Mesenteric fat pad (tissue), 1 donor: ENCODE measurements at places on chromosomes 1 and 21.

DNA sequence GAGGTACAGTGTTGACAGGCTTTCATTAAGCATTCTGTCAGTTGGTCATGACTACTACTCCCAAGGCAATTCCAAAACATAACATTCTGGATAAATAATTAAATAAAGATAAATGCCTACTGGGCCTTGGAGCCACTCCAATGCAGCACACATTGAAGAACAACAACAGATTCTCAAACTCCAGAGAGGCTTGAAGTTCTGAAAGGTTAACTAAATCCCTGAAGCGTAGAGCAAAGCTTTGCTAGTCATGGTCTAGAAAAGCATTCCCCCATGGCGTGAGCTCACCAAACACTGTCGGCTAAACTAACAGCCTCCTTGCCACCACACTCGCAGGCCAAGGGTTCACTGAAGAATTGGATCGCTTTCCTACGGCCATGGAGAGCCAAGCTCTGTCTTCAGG is 268.0 kb downstream of the ATG4C start:
- no peak for DNase-seq

GRCh38 chr1:239647045-239647444 is 260.7 kb downstream of the CHRM3 start:
- DNase-seq = no peak

- no peak for DNase-seq
Measured at GRCh38 chr1:231411036-231411531, 11.0 kb downstream of the EGLN1 start.

DNA sequence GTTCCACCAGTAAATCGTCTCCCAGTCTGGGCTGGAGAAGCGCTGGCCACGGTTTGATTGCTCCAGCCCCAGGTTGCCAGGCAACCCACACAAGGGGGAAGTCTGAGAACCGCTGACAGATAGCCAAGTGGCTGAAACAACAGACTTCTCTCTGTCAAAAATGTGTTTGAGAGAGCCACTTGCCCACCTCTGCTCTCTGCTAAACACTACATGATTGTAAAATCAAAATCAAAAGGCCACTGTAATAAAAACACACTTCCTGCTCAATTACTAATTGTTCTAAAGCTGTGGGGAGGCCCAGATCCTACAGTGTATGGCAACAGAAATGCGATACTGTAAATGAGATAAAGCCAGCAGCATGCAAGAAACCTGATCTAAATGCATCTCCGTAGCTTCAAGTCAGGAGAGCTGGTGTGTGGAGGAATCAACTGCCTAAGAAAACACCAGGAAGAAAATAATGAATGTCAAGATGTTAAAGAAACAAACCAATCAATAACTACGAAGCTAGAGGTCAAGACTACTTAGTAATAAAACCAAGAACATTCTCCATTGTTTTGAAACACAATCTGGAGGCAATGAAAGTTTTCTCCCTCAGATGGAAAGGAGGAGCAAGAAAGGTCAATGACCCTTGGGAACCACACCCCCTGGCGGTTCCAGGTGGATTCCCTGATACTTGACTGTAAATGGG is 121.2 kb downstream of the SLC45A1 start:
- DNase-seq = no peak

DNA sequence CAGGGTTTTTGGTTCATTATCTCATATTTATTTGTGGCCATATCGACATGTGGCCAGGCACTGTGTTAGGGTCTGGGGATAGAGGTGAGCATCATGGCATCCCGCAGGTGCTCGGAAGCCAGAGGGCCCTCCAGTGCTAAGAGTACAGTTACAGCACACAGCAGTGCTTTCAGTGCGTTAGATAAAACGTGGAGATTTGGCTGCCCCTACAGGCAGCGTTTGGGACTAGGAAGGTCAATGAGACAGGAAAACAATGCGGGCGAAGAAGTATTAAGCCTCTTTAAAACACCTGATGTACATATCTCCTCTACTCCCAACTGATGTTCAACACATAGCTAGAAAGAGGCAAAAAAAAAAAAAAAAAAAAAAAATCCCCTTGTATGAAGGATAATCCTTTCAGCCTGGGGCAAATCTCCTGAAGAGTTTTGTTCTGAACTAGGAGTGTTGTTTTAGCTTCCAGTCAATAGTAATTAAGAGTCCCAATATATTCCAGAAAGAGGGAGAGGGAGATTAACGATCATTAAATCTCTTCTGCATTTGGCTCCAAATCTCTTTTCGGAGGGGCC is 80.1 kb downstream of the CAPZB start:
- DNase-seq = no peak

DNA sequence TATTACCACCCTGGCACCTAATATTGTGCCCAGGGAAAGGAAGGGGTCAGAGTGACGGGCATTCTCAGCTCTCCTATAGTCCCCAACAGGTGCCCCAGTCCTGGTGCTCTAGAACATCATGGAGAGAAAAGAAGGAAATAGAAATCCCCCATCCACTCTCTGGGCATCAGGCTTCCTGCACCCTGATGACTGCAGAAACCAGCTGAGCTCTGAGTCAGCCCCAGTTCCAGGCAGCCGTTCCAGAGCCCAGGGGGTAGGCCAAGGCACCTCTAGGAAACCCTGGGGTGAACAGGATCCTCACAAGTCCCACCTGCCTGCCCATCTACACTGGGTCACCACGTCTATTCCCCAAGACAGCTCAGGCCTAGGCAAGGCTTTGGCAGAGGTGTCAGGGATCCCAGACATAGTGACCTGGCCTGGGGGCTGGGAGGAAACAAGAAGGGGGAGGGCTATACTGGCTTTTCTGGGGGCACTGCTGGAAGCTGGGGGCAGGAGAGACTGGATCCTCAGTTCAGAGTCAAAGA is 709 bp downstream of the NECTIN4 start:
- DNase-seq = no peak

DNA sequence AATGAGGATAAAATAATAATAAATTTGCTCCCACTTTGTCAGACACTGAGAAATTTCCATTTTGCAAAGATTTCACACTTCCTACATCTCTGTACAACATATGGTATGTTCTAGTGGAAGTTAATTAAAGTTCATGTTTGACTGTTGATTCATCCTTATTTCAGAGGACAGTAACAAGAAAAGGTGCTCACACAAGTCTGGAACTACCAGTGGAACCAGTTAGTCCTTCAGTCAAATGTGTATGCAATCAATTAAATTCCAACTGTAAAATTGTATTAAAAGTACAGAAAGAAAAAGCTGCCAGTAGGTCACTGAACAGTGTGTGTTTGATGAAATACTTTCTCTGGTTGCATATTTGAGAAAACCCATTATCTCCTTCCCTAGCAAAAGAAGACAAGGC is 496.0 kb upstream of the PKN2 start:
- DNase-seq = no peak

GRCh38 chr1:192876633-192877032 is 67.8 kb downstream of the RGS2 start:
- DNase-seq = no peak

DNA sequence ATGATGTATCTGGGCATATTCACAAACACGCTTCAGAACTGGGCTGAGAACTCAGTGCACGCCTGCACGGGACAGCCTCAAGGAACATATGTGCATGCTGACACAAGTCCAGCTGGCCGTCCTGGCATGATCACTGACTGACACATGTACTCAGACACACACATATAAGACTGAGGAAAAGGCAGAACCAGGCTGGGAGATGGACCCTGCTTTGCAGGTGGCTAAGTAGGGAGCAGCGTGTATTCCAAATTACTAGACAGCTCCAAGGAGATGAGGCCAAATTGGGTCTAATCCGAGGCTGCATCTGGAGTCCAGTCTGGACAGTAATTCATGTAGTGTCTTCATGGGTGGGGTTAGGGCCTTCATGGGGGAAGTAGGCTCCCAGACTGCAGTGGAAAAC is 41.4 kb upstream of the GJB5 start:
- DNase-seq = no peak

DNA sequence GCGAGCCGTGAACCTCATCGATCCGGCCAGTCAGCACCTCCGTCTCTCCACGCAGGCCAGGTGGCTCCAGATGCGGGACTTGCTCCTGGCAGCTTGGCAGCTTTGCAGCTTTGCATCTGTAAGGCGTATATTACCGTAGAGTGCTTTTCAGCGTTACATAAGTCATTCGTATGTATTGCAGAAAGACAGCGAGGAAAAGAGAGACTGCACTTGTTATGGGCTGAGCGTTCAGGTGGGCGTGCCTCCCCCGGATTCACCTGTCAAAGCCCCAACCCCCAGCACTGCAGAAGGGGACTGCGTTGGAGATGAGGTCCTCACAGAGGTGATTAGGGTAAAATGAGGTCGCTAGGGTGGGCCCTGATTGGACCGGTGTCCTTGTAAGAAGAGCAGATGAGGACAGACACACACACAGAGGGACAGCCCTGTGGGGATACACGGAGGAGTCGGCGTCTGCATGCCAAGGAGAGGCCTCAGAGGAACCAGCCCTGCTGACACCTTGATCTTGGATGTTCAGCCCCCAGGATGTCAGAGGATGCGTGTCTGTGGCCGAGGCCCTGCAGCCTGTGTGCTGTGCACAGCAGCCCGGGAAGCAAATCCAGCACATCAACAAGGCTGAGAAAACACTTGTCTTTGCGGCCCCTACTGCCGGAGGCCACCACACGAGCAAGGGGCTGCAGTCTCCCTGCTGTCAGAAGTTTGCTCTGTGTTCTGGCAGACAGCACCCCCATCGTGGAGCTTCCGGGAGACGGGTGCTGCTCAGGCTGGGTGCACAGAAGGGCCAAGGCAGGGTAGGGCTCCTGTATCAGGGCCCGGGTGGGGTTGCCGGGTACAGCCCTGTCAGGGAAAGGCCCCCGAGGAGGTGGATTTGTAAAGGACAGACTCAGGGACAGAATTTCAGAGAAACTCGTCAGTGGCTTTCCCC is 10.9 kb upstream of the AGPAT3 start:
- DNase-seq = no peak

DNA sequence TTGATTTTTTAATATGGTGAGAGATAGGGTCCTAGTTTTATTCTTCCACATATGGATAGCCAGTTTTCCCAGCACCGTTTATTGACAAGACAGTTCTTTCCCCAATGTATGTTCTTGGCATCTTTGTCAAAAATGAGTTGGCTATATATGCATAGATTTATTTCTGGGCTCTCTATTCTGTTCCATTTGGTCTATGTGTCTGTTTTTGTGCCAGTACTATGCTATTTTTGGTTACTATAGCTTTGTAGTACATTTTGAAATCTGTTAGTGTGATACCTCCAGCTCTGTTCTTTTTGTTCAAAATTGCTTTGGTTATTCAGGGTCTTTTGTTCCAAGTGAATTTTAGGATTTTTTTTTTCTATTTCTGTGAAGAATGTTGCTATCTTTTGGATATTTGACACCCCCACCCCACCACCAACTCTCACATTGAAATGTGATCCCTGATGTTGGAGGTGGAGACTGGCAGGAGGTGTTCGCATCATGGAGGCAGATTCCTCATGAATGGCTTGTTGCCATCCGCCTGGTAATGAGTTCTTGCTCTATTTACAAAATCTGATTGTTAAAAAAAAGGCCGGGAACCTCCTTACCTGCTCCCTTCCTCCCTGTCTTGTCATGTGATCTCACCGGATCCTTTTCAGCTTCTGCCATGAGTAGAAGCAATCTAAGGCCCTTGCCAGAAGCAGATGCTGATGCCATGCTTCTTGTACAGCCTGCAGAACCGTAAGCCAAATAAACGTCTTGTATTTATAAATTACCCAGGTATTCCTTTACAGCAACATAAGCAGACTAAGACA is 54.8 kb upstream of the KRTAP19-8 start:
- no peak for DNase-seq

DNA sequence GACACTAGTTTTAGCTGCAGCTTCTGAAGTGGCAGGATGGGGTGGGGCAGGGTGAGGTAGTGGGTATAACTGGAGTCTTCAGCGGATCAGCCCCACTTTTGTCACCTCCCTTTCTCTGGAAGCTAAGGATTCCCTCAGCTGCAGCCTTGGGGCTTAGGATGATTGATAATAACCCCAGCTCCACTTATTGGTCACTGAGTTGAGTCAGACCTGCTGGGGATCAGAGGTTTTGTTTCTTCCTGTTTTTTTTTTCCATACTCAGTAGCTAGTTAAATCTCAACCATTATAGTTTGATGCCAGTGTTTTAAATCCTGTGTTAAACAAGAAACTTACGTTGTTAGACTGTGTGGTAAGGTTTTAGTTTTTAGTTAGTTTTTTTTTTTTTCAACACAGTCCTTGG is 57.2 kb downstream of the LAMC1 start:
- DNase-seq = no peak

GRCh38 chr1:35298464-35298863 is 30.0 kb downstream of the ZMYM4 start:
- DNase-seq = no peak

GRCh38 chr1:53025034-53025768 is 36.8 kb upstream of the PODN start:
- no peak for DNase-seq

GRCh38 chr21:36698385-36698980 is 432 bp upstream of the SIM2 start:
- DNase-seq = peak; percentile 81

DNA sequence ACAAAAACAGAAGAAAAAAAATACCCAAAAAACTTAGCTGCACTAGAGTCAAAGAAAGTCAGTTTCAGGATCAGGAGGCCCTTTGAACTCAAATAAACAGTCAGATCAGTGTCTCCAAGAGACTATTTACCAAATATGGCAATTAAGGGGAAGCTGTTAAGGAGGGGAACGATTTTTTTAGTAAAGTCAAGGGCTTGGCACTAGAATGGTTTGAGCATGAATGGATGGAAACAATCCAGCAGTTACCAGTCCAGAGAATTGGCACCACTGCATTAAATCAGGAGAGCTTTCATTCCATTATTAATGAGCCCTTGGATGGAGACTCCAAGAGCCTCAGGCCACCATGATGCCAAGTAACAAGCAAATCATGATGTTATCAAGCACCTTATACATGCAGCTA is 7.2 kb downstream of the TRAPPC3 start:
- DNase-seq = no peak

- no peak for DNase-seq
Measured at GRCh38 chr21:15446223-15446622, 283.6 kb upstream of the USP25 start.

GRCh38 chr1:181784039-181784683 is 277.4 kb downstream of the ZNF648 start:
- no peak for DNase-seq

DNA sequence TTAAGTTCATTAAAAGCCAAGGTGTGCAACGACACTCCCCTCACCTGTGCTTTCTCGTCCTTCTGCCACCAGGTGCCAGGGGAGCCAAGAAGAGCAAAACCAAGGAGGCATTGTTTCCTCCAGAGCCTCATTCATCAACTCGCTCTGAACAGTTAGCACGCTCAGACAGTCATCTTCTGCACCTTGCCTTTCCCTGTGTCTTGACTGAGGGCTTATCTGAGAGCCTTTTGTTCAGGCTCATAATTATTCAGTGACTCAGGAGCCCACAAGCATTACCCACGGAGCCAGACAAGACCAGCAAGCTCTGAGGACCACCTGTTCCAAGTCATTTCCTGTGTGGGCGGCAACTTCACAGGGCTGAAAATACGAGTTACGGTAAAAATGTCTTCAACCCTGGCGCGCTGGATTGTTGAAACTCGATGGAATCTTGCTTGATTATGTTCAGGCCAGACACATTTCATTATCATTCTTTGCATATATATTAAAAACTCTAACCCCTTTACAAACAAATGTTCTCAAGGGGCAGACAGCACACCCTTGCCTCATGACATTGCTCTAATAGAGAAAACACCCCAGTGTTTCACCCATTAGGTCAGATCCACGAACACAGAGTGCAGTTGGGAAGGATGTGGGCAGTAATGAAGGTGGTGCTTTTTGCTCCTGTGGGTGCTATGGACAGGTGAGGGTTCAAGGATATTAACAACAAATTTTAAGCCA is 89.7 kb upstream of the RUNX1 start:
- DNase-seq = no peak
